ENCODE measurements at places on chromosomes 7 and 10. TPM values are rescaled to one million over a fixed set of nuclear protein-coding genes. Genes with fewer than 3 reads are reported as not detected.

C10orf67 gene
- total RNA-seq, result not detected

HKDC1 gene
- total RNA-seq, result 0.77 TPM

FXYD4 gene
- total RNA-seq, result not detected

GIMAP1 gene
- total RNA-seq, result 0.09 TPM

BHLHA15 gene
- total RNA-seq, result 0.16 TPM

IFIT1B gene
- under 0.01 TPM for total RNA-seq

PRPF18 gene
- total RNA-seq, result 31.4 TPM

Measured in bronchial smooth muscle cell (primary cell).